Skeletal muscle cell (primary cell): ENCODE measurements at places on chromosomes 6 and 20.

DNA sequence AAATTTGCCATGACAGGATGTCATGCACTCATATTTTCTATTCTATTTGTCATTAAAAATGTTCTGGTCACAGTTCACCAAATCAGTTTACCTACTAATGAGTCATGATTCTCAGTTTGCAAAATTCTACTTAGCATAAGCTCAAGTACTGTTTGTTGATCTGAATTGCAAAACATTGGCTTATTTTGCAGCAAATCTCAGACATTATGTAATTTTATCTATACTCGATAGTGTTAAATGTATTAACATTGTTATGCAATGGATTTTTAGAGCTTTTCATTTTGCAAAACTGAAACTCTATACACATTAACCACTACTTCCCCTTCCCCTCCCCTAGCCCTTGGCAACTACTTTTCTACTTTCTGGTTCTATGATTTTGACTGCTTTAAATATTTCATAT, 213.8 kb upstream of the ZFP64 start:
- DNase-seq = no peak

- DNase-seq = no peak
Observed at GRCh38 chr6:134584847-134585516, 267.1 kb upstream of the SGK1 start.

- no peak for DNase-seq
Observed at GRCh38 chr6:107114926-107115694, at the start of gene BEND3. Gene BEND3, minus strand, starts transcription at chr6:107115515. Its CDS starts 16,230 bp downstream, at chr6:107099285.

DNA sequence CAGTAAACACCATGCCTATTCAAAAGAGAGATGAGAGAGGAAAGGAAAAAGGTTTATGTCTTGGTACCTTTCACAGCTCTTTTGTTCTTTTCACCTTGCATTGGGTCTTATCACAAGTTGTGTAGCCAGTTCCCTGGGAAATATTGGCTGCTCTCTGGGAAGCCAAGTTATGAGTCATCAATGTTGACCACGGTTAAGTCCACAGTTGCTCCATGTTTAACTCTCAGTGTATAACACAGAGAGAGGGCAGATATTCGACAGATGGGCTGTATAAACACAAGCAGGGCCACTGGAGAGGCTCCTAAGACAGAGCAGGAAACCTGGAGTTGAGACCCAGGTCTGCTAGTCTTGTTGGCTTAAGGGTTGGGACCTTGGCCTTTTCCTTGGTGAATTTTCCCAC, 718.6 kb downstream of the QKI start:
- no peak for DNase-seq

GRCh38 chr6:42135722-42136121, 6.7 kb downstream of the C6orf132 start:
- DNase-seq = no peak

DNA sequence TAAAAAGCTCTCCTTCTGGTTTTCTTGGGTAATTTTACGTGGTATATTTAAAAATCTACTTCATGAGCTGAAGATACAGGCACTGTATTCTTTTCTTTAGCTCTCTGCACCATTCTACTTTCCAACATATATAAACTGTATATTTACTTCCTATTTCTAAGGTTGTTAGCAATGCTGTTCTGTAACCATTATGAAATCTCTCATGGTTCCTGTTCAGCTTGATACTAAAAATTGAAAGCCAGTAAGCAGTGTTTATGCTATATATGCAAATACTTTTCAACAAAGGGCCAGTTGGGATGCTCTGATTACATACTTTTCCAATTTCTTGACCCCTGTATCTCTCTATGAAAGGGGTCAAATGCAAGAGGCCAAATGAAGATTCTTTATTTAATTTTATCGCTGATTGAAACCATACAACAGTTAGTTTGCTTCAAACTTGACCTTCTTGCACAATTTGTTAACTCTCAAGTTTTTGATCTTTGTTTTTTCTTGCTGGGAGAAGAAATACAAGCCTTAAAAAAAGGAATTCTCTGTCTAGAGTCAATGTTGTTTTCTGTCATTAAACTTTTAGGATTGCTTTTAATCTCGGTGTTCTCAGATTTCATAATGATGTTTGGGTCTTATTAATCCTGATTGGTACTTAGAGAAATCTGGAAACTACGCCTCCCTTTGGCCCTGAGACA, 223.2 kb downstream of the PRL start:
- DNase-seq = no peak

DNA sequence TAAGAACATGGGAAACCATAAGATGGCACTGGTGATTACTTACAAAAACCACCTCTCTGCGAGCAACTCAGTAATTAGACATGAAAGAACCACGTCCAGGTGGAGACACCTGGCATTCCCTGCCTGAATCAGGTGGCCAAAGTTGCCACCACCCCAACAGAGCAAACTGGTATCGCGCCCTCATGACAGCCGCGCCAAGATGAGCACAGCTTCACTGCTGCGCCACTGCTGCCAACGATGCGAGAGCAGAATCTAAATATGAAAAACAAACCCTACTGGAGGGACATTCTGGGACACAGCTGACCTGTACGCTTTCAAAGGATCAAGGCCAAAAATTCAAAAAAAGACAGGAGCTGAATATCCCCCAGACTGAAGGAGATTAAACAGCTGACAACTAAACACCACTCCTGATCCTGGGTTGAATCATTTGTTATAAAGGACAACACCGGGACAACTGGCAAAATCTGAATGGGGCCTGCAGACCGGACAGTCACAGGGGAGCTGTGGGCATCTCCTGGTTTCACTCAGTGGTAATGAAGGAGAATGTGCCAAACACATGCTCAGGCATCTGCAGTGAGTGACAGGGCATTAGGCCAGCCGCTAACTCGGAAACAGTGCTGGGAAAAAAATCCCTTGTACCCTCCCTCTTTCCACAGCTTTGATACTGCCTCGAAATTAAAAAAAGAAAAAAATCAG, 17.4 kb downstream of the CST7 start:
- DNase-seq = no peak

- peak; percentile 25 for DNase-seq
Observed at GRCh38 chr6:158086504-158087223, 81.4 kb downstream of the SERAC1 start.

GRCh38 chr6:43275801-43276576, 22.1 kb upstream of the SLC22A7 start:
- DNase-seq = no peak

DNA sequence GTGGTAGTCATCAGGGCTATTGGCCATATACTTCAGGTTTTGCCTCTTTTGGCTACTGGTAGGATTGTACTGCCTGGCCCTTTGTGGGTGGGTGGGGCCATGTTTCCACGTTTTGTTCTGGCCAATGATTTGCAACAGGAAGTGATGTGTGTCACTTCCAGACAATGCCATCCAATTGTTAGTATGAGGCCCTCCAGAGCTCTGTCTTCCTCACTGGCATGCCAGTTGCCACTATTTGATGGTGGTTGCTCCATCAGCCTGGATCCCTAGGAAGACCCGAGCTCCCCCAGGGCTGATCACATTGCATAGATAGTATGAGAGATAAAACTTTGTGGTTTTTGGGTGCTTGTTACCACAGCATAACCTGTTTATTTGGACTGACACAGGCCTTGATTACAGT, 7.7 kb upstream of the LRRN4 start:
- no peak for DNase-seq

- no peak for DNase-seq
Observed at GRCh38 chr20:60049601-60050000, 91.4 kb downstream of the CDH26 start.

GRCh38 chr6:40340957-40341356, 246.2 kb downstream of the LRFN2 start:
- no peak for DNase-seq

GRCh38 chr6:46032110-46032998, 16.7 kb upstream of the CLIC5 start:
- DNase-seq = no peak

DNA sequence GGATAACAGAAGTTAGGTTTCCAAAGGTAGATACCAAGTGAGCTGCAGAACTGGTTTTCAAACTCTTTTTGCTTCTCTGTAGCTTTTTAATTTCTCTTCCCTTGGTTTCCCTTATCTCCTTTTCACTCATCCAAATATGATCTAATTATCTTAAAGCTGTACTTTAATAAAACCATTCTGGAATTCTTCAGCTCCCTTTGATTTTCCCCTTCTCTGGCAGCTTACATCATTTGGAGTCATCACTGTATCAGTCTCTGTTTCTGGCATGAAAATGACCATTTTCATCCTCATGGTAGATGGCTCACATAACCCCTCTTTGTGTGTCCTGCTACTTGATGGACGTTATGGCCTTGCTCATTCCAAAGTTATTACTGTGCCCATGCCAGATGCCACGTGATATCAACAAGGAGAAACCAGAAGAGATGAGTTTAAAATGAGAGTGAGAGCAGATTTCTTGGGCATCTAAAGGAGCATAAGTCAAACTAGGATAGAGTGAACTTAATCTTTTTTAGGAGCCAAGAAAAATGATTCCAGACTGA, 620.2 kb downstream of the QKI start:
- DNase-seq = no peak

GRCh38 chr20:6665621-6666355, 101.7 kb upstream of the BMP2 start:
- no peak for DNase-seq

- DNase-seq = no peak
Observed at GRCh38 chr6:6905961-6906518, 201.7 kb upstream of the RREB1 start.

DNA sequence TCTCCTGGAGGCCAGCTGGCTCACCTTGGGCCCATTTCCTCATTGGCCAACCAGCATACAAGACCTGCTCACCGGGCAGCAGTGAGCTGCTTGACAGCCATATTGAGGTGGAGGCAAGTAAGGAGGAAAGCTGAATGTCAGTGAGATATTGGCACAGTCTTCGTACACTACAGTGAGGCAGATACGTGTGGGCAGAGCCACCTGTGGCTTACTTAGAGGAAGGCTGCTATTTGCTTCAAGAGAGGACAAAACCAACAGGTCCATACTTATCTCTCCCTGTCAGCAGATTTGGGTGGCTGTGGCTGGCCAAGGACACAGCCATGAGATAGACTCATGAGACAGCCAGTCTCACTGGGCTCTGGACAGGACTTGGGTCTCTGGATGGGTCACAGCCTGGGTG, 15.1 kb upstream of the MCM3 start:
- DNase-seq = no peak

GRCh38 chr6:30938730-30939129, 2.0 kb upstream of the MUCL3 start:
- no peak for DNase-seq

- no peak for DNase-seq
Observed at GRCh38 chr6:82246802-82247504, 591 bp downstream of the IBTK start.

- DNase-seq = no peak
Observed at GRCh38 chr6:57294862-57295445, 22.5 kb upstream of the PRIM2 start.

DNA sequence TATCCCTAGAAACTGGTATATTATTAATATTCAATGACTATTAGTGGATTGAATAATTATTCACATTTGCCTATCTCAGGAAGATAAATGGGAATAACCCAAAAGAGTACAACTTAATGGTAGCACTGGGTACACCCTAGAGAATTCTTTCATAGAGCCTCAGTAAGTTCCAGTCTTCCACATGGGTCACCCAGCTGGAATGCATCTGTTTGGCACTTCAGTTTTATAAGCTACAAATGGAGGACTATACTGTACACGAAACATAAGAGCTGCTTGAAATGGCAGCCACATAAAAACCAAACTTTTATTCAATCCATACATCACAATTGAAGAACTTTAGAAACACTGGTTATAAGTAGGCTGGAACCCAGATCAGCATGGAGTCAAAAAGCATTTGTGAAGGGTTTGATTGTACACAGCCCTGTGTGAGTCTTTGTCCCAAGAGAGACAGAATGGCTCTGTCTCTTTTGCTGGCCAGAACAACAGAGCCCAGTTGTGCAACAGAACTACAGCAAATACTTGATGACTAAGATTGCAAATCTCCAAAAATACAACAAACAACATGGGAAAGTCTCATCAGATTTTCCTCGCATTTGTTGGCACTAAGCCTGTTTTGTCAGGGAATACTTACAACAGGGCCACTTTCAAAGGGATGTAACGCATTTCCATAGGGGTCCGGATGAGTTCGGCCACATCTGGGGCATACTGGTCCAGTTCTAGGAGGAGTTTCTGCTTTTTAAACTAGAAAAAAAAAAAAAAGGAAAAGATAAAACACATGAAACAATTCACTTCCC, 39.5 kb downstream of the PIGU start:
- DNase-seq = peak; percentile 79
